ENCODE measurements at places on chromosomes 11 and 22. TPM values are rescaled to one million over a fixed set of nuclear protein-coding genes. Genes with fewer than 3 reads are reported as not detected.

Gene TMPRSS4
- not detected for total RNA-seq

Gene ARHGEF17
- 9.8 TPM for total RNA-seq

Gene IRAG1
- total RNA-seq = 0.03 TPM

Gene NCAM1
- total RNA-seq = 0.06 TPM

Measured in A549 treated with AZD2906 at 1 μM for 4 hours (cell line).